Stimulated activated CD8-positive, alpha-beta memory T cell treated with anti-CD3 and anti-CD28 coated beads, Interleukin-2, amount 100 ng/mL, for 48 hours (primary cell): ENCODE measurements at places on chromosomes 7 and 10.

GRCh38 chr10:27474741-27475140, 29.4 kb upstream of the RAB18 start:
- DNase-seq: no peak

- no peak for DNase-seq
Measured at GRCh38 chr7:5381071-5381772, 42.4 kb downstream of the TNRC18 start.

GRCh38 chr7:127751490-127752448, 99.8 kb downstream of the SND1 start:
- no peak for DNase-seq

GRCh38 chr10:25170627-25171026, 4.2 kb upstream of the GPR158 start:
- no peak for DNase-seq

GRCh38 chr7:33433357-33433756, 304.0 kb downstream of the BBS9 start:
- no peak for DNase-seq
